ENCODE measurements at places on chromosomes 2 and 18.

DNA sequence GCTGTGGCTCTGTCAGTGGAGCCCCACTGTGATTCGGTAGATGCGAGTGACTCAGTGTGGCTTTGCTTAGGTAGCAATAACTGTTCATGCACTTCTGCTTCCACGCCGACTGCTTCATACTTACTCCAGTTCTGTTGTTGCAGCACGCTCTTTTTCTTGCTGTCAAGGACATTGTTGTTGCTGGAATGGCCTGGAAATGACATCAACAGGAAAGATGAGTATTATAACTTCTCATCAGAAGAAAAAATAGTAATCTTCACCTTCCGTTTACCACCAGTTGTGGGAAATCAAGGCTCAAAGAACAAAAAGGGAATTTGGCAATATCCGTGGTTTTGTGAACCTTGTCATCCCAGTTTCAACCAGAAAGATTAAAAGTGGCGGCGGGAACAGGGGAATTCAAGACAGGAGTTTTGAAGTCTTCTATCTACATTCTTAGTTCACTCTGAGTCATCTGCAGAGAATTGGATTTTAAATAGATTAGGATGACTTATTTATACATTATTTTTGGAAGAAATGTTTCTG, 8.3 kb downstream of the TM4SF20 start:
- no peak for DNase-seq

- no peak for DNase-seq
Observed at GRCh38 chr2:144041612-144042011, 478.3 kb downstream of the ZEB2 start.

GRCh38 chr18:6207116-6207515, 207.6 kb downstream of the L3MBTL4 start:
- DNase-seq, result no peak

DNA sequence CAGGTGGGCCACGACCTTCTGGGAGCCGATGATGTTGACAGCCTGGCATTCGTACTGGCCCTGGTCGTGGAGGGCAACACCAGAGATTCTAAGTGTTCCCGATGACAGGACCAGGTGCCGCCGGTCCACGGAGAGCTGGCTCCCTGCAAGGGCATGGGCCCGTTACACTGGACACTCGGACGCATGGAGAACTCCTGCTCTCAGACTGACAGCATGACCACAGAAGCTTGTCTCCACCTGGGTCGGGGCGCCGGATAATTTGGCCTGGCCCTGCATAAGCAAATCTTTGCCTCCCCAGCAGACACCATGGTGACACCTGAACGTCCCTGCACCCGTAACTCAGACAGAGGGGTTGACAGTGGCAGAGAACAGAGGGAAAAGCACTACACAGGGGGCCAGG, 80.7 kb downstream of the PXDN start:
- no peak for DNase-seq

DNA sequence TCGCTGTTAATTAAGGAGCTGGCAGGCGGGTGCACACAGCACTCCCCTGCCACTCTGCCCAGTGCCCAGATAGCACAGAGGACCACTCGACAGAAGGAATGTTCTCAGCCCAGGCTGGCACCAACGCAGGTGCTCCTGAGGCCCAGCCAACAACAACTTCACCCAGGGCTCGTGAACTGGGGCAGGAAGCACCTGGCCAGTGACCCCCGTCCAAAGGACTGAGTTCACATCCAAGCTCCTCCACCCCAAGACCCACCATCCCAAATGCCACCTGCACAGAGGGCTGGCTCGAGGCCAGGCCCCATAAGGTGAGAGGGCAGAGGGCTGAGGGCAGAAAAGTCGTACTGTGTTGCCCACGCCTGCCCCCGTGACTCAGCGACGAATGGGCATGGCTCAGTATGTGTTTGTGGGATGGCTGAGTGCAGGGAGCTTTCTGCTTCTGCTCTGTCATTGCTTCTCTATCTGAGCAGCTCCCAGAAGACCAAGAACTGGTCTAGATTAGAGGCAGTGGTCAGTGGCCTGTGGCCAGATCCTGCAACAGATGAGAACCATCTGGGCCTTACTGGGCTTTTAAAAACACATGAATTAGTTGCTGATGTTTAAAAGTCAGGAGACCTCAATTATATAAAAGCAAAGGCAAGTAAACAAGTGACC, 68.4 kb downstream of the POLR1A start:
- no peak for DNase-seq

- DNase-seq, result no peak
Observed at GRCh38 chr18:40163254-40163653, 1791.8 kb upstream of the PIK3C3 start.

DNA sequence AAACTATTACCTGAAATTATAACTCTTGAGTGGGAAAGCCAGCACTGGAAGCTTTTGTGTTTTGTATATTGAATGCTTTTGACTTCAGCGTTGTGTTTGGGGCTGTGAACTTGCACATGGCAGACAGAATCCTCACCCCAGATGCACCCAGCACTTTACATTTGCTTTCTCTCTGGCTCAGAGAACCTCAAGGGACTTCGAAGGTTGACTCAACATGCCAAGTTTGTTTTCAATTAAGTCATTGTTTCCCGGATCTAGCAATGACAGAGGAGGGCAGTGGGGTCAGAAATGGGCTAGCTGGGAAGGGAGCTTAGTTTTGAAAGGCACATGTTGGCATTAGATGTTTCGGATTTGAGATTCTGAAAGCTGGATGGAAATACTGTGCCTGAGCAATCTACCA, 22.4 kb downstream of the TET3 start:
- DNase-seq, result no peak

DNA sequence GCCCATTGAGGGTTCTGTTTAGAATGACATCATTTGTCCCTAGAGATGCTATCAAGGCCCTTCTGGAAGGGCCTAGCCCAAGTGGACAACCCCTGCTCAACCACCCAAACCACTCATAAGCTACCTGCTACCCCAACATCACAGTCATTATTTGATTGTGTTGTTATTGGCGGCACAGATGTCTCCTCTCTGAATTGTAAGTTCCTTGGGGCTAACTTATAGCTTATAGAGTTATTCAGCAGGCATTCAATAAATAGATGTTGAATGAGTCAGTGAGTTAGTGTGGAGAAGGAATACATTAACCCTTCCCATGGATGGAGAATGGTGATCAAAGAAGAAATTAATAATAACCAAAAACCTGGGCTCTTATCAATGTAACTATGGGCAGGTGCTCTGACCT, 80.0 kb downstream of the ACAA2 start:
- no peak for DNase-seq

GRCh38 chr2:113237604-113238160, 41.0 kb downstream of the PAX8 start:
- no peak for DNase-seq

DNA sequence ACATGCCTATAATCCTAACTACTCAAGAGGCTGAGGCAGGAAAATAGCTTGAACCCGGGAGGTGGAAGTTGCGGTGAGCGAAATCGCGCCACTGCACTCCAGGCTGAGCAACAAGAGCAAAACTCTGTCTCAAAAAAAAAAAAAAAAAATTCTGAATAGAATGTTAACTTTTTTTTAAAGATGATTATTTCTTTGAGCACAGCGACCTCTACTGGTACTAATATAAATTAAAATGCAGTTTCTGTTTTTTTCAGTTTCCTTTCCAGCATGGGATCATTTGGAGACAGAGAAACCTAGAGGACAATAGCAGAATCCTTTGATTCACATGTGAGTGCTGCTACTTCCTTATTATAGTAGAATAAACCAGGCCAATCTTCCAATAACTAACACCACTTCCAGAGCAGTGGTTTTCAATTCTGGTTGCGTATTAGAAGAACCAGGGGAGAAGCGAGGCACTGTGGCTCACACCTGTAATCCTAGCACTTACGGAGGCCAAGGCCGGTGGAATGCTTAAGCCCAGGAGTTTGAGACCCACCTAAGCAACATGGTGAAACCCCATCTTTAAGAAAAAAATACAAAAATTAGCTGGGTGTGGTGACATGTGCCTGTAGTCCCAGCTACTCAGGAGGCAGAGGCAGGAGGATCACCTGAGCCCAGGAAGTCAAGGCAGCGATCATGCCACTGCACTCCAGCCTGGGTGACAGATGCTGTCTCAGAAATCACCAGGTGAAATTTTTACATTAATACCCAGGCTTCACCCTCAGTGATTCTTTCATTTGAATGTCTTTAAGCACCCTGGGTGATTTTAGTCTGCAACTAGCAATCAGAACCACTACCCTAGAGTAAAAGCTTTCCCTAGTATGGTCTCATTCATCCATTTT, 10.1 kb downstream of the SRSF7 start:
- DNase-seq, result peak; percentile 66

DNA sequence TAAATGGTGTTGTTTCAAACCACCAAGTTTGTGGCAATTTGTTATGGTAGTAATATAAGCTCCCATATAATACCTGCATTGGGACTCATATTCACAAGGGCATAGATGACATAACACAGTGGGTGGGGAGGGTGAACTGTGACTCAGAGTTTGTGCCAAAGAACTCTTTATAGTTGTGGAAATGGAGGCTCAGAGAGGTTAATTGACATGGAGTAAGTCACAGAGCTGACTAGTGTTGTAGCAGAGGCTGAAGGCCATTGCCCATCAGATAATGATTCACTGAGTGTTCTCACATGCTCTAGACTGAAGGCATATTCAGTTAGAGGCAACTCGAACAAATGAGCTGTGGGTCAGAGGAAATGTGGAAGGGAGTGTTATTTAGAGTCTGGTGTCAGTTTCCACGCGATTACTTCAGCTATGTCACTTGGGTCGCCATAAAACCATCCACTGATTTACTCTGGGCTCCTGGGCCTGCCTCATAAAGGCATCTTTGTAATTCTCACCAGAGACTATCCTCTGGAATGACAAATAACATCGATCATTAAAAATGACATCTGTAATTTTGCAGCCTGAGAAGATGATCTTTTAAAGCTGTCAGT, 264.7 kb downstream of the CCDC85A start:
- DNase-seq, result no peak

- no peak for DNase-seq
Observed at GRCh38 chr2:221802089-221802488, 230.0 kb upstream of the EPHA4 start.

DNA sequence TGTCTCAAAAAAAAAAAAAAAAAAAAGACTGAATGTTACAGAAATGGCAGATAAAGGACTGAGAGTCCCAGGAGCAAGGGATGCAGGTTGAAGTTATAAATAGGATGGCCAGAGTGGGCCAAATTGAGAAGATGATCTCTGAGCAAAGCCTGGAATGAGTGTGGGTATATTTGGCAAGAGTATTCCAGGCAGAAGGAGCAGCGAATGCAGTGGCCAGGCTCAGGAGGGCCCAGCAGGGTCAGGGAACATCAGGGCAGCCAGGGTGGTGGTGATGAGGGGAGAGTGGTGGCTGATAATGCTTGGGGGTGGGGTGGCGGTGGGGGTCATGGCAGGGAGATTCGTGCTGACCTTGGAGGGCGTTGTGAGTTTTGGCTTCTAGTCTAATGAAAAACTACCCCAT, 141.3 kb upstream of the AGAP1 start:
- no peak for DNase-seq

DNA sequence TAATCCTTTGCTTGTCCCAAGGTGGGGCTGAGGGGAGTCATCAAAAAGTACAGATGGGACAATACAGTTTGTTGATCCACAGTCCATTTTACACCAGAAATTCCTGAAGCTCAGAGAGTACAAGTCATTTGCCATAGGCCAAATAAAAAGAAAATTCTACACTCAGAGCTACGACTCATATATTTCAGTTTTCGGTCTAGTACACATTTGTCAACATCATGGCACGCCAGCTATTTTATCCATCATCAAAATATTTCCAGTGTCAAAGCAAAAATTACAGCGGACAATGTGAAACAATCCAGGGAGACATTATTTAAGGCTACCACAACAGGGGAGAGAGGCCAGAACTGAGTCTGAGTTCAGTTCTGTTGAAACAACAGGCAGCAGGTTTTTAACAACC, 587.5 kb upstream of the DSEL start:
- DNase-seq, result no peak

DNA sequence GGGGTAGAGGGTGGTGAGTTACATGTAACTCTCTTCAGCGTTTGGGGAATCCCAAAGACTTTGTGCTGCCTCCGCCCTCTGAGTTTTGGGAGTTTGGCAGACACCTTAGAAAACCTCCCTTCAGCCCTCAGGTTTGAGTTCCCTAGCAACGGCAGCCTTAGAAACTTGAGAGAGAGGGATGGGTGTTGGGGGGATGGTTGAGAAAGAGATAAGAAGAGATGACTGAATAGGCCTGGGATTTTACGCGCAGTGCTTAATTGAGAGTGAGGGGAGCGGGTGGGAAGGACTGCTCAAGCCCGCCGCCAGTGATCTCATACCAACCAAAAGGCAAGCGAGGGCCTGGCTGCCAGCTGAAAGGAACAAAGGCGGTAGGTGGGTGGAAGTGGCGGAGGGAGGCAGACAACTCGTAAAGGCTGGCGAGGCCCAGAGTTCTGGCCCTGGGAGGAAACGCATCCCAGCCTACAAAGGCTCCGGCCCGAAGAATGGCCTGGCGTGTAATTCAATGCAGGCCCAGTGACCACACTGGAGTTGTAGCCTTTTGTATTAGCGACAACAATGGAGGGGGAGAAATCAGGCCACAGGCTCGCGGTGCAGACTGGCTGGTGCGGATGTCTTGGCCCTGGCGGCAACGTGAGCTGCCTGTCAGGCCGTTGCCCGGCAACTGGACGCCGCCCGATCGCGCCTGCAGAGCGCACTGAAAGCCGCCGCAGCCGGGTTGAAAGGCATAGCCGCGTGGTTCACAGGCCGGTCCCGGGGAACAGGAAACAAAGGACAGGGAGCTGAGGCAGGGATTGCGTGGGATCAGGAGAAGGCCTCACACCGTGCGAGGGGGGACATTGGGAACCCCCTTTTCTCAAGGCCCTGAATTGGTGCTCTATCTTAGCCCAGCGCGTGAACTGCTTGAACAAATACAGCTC, 39.9 kb upstream of the DARS1 start:
- DNase-seq, result peak; percentile 11

DNA sequence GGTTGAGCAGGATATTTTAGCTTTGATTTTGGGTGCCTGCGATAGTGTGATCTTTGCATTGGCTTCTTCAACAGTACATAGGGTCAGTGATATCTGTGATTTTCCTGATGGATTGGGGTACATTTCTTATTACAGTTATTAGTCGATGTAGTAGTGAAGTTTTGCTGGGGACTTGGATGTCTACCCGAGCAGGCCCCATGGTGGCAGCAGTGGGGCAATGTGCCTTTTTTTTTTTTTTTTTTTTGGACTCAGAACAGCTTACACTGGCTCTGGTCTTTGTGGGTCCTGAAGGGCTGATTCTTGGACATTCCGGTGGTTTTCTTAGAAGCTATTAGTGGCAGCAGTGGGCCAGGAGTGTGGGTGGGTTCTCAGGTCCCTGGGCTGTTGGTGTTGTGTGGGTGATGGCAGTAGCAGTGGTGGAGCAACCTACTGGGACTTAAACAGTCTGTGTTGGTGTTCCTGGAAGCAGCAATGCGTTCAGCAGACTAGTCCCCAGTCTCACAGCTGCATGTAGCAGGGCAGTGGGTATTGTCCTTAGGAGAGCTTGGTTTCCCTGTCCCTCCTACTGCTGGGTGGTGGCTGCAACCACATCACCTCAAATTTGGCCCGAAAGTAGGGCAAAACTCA, 53.7 kb upstream of the SLC4A10 start:
- no peak for DNase-seq

GRCh38 chr2:146496248-146496647, 1348.6 kb upstream of the ACVR2A start:
- no peak for DNase-seq

GRCh38 chr2:145112467-145112866, 592.5 kb upstream of the ZEB2 start:
- DNase-seq, result no peak

- DNase-seq, result no peak
Observed at GRCh38 chr2:160650196-160651118, 156.8 kb upstream of the RBMS1 start.
